ENCODE measurements at places on chromosomes 16 and 17.

DNA sequence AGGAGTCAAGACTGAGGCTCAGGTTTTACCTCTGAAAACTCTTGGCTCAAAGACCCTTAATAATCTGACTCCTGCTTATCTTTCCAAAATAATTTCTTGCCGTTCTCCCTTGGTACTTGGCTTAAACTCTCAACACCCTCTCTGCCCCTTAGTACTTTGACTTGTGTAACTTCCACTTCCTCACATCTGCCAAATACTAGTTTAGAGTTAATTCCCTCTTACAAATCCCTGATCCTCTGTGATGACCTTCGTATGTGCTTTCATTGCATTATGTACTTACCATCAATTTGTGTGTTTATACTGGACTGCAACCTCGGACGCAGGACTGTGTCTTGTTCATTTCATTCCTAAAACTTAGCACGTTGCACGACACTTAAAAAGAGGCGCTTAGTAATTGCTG is 35.2 kb downstream of the ZNF207 start:
- DNase-seq: no peak

DNA sequence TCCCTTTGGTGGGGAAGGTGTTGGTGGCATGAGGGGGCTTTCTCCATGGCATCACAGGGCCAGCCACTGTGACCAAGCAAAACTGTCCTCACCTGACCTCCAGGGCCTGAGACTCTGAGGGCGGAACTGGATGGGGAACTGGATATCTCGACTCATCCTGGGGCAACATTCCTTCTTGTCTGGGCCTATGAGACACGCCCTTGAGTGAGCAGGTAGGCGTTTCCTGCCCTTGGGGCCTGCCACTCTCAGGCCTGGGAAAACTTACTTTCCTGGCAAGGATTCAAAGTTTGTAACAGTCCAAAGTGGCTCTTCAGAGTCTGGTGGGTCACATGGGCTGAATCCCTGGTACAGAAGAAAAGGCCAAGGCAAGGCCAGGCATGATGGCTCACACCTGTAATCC is 9.6 kb downstream of the MT1X start:
- DNase-seq: no peak

- DNase-seq: no peak
Measured at GRCh38 chr17:302300-302698, 50.3 kb downstream of the RPH3AL start.

DNA sequence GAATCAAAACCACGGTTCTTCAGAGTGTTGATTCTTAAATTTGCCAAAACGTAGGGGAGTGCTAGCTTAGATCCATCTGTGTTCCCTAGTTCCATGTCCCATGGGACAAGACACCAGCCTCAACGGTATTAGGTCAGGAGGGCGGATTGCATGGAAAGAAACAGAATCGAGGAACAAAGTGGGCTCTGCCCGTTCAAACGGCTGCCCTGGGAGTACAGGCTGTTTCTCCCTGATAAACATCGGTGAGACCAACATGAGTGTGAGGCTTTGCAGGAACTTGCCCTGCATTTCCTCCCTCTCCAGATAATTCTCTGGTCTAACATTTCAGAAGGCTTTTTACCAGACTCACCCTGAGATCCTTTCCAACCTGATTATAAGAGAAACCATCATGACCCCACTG is 82.2 kb downstream of the MRM3 start:
- DNase-seq: no peak

DNA sequence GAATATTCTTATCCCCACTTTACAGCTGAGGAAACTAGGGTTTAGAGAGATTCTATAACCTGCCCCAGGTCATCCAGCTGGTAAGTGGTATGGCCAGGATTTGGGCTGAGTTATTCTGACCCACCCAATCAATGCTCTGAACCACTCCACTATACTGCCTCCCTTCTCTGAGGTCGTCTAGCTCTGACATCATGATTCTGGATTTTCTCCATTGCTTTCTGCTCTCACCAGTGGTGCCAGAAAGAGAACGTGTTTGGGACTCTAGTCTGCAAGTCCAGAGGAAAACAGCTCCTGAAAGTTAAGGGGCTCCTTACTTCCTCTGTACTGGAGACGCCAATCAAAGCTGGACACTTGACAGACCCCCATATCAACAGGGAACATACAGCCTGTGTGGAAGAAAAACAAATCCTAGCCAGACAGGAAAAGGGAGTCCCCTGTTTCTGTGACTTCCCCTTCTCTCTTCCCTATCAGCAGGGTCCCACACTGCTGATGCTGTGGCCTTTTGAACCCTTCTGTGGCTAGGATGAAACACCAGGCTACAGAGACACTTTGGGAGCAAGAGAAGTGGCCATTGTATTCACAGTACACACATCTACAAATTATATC is 6.0 kb upstream of the EZH1 start:
- no peak for DNase-seq

GRCh38 chr16:72285728-72286127 is 113.8 kb upstream of the PMFBP1 start:
- DNase-seq: no peak

Measured in GM04504 (cell line).